Activated CD4-positive, alpha-beta T cell treated with anti-CD3 and anti-CD28 coated beads, Interleukin-2, amount 50 U/mL, for 48 hours (primary cell): ENCODE measurements at places on chromosomes 16 and 17.

- DNase-seq, result no peak
Measured at GRCh38 chr16:17370223-17370707, 100.5 kb downstream of the XYLT1 start.

GRCh38 chr17:80820331-80820730 is 171.3 kb upstream of the CHMP6 start:
- no peak for DNase-seq

GRCh38 chr17:60039114-60039846 is 39.4 kb downstream of the HEATR6 start:
- no peak for DNase-seq

- no peak for DNase-seq
Measured at GRCh38 chr17:7684851-7685532, 2.3 kb downstream of the TP53 start.

DNA sequence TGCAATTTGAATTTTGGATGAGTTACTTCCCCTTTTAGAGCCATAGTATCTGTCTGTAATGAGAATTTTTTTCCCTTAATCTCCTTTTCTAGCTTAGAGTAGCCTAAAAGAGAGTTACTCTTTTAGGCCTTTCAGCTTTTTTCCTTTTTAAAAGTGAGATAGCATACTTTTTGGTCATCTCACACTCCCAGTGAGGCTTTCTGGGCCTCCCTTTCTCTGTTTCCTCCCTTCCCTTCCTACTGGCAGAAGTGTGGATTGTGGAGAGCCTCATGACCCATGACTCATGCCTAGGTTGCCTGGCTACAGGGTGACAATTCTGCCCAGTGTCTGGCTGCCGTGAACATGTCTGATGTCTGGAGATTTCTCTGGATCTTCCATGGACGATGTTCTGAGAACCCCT is 15.2 kb downstream of the KRT23 start:
- no peak for DNase-seq

GRCh38 chr17:43620581-43620980 is 41.1 kb downstream of the MEOX1 start:
- DNase-seq, result no peak

GRCh38 chr16:72604375-72604774 is 432.4 kb upstream of the PMFBP1 start:
- DNase-seq, result no peak

DNA sequence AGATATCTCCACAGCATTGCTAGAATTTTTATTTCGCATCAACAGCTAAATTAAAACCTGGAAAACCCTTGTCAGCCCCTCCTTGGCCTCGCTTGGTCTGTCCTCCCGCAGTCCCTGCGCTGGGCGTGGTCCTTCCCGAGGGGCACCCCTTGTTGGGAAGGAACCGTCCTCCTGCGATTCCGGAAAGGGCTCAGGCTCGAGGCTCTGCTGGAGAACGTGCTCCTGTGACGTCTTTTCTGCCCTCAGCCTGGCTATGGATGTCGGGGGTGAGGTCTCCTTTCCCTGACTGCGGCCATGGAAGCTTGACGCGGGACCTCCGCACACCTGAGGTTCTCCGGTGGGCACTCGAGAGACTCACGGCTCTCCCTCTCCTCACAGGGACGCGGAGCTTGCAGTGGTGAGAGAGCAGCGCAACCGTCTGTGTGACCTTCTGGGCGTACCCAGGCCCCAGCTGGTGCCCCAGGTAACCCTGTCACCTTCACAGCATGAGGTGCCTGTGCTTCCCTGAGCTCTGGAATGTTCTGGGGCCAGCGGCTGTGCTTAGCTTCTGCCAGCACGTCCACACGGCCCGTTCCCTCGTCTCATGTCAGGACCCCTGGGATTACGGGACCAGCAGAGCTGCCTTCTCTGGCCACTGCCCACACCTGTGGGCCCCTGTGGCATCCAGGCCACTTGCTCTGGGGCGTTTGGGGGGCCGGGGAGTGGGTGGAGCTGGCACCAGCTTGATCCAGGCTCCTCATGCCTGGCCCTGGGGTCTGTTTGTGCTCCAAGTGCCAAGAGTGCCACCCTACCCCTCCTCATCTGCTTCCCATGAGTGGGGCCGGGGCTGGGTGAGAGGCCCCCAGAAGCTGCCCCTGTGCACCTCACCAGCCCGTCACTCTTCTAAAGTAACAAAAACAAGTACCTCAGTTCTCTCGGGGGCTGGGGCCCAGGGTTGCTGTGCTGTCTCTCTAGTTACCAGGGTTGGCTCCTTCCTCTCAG is 101.5 kb upstream of the ZNF750 start:
- DNase-seq, result no peak

GRCh38 chr16:68417711-68418301 is 30.5 kb downstream of the SMPD3 start:
- DNase-seq, result peak; percentile 70
